ENCODE measurements at places on chromosomes 4 and X.

DNA sequence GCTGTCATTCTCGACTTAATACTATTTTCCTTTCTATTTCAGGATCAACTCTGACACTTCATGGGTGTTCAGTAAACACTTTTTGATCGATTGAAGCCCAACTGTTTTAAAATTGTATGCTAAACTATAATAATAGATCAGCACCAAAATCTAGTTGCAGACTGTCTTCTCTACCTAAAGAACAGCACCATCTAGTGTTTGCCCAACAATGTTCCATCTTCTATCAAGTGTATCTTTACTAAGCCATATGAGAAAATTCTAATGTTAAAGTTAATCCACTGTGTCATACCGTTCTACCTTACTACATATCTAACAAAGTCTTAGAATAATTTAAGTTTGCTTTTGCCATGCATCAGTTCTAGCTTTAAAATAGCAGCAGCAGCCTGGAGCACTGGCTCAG, 113.0 kb upstream of the PRDX4 start:
- DNase-seq: no peak

- DNase-seq: no peak
Measured at GRCh38 chr4:173410079-173410478, 11.2 kb upstream of the SCRG1 start.

DNA sequence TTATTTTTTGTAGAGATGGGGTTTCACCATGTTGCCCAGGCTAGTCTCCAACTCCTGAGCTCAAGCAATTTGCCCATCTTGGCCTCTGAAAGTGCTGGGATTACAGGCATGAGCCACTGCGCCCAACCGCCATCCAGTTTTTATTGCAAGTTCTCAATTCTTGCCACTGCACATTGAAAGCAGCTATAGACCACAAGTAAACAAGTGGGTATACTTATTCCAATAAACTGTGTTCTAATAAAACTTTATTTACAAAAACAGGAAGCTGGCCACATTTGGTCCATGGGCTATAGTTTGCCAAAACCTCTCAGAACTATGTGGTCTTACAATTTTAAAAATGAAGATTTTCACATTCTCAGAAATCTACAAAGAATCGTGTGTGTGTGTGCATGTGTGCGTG, 313.6 kb upstream of the RASGEF1B start:
- no peak for DNase-seq

DNA sequence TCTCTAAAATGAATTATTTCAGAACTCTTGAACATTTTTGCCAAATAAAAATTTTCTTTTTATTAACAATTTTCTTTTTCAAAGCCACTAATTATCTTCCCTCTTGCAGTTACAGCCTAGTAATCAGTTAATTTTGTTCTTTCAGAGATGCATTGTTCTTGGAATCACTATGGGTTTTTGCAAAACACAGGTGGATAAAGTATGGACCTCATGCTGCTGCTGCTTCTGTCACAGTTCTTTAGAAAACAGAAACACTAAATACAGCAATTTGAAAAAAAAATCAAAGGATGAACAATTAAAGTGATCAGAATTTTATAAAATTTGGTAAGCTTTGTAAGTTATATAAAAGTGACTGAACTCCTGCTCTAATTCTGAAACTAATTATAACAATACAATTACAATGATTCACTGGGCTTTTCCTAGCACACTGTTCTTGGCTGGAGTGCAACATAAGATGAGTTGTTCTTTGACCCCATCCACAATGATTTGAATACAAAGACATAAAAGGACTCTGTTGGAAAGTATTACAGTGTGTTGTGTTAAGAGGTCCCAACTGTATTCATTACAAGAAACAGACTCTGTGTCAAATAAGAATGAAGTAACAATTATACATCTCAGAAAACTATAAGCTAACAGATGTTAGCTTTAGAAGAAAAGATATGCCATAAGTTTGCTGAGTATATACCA, 59.4 kb upstream of the GK2 start:
- no peak for DNase-seq

GRCh38 chr4:173698557-173699262, 168.7 kb upstream of the HAND2 start:
- no peak for DNase-seq

DNA sequence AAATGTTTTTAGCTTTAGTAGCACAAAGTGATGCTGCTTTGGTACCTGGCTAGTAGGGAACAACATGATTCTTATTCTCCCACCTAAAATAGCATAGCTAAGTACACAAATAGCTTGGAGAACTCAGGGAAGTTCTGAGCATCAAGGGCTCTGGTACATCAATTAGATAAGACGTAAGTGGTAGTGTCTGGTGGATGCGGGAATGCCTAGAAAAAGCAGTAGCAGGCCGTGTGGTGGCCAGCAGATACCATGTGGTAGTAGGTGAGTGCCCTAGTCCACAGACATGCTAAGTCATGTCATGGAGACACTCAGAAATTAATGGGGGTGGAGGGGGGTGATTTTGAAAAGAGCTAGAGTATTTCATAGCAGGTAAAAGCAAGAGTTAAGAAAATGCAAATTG, 347.3 kb upstream of the NOCT start:
- no peak for DNase-seq

DNA sequence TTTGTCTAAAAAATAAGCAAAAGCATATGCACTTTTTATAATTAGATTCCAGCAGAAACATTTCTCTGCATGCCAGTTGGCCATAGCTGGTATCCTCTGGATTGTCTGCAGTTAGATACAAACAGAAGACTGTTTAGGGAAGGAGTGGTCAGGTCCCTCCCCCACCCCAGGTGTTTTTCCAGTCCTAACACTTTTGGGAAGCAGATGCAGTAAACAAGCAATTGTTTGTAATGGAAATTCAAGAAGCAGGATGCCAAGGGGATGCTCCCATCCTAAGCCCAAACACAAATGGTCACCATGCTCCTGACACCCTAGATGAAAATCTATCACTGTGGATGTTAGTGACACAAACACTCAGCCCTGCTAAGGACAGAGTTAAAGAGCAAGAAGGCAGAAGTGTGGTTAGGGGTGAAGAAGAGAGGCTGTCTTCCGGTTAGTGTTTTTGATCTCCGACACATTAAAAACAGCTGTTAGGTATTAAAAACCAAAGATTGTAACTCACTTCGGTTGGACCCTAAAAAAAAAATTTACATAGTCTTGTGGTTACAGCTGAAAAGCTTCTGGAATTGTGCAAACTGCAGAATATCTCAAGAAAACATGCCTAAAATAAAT, 7.9 kb downstream of the LEF1 start:
- DNase-seq: no peak

GRCh38 chrX:51825436-51825835, 68.0 kb upstream of the MAGED1 start:
- DNase-seq: no peak

GRCh38 chr4:127533028-127533700, 99.6 kb upstream of the INTU start:
- DNase-seq: peak; percentile 67

- DNase-seq: no peak
Measured at GRCh38 chr4:154018659-154019058, 229.8 kb upstream of the SFRP2 start.

GRCh38 chrX:124862301-124862700, 457.4 kb upstream of the TEX13C start:
- DNase-seq: no peak

DNA sequence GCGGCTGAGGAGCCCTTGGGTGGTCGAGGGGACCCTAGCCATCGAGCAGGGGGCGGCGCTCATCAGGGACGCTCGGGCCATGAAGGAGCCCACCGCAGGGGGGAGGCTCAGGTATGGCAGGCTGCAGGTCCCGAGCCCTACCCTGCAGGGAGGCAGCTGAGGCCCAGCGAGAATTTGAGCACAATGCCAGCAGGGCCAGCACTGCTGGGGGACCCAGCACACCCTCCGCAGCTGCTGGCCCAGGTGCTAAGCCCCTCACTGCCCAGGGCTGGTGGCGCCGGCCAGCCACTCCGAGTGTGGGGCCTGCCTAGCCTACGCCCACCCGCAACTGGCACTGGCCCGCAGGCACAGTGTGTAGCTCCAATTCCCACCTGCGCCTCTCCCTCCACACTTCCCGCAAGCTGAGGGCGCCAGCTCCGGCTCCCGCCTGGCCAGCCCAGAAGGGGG, 325.4 kb upstream of the FRG1 start:
- DNase-seq: no peak

GRCh38 chr4:6875431-6875831, 34.2 kb upstream of the TBC1D14 start:
- DNase-seq: no peak

- no peak for DNase-seq
Measured at GRCh38 chr4:155529272-155529671, 137.4 kb upstream of the GUCY1A1 start.

- DNase-seq: no peak
Measured at GRCh38 chr4:105469736-105470135, 4.1 kb downstream of the PPA2 start.

- no peak for DNase-seq
Measured at GRCh38 chr4:61520166-61520565, 320.0 kb downstream of the ADGRL3 start.

DNA sequence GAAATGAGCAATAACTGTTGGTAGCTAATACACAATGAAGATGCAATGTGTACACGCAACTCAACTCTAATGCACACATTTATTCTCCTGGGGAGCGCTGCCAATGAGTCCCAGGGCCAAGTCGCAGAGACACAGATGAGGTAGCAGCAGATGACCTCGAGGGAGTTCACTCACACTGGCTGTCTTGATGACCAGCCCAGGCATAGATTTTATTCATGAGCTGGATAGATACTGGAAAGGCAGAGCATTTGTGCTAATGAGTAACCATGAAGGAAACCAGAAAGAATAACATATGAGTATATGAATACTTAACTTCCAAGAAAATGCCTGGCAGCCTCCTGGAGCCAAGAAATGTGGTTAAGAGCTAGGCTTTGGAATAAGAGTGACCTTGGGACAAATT, 42.3 kb downstream of the RASL11B start:
- no peak for DNase-seq

- no peak for DNase-seq
Measured at GRCh38 chr4:184848510-184848909, 22.7 kb upstream of the ACSL1 start.

- no peak for DNase-seq
Measured at GRCh38 chrX:53190363-53190960, 34.5 kb downstream of the KDM5C start.

GRCh38 chrX:44245733-44246132, 97.7 kb downstream of the EFHC2 start:
- DNase-seq: no peak

DNA sequence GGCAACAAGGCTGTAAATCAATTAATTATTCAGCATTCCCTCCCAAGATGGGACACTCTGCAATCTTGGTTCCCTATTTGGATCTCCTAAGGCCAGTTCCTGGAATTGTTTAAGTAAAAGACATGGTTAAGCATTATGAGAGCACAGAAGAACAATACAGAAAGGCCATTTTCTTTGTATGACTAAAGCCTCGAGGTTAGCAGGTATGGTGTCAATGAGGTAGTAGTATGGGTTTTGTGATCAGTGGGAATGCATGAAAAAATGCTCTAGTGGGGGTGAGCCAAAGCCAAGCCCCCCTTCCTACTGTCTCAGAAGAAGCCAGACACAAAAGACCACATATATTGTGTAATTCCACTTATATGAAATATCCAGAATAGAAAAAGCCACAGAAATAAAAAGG, 61.7 kb upstream of the S100G start:
- no peak for DNase-seq

GRCh38 chrX:118049713-118050112, 66.9 kb downstream of the KLHL13 start:
- no peak for DNase-seq

GRCh38 chrX:72314881-72315280, 9.2 kb upstream of the CITED1 start:
- no peak for DNase-seq

- no peak for DNase-seq
Measured at GRCh38 chrX:154724993-154725756, 25.7 kb downstream of the GAB3 start.

DNA sequence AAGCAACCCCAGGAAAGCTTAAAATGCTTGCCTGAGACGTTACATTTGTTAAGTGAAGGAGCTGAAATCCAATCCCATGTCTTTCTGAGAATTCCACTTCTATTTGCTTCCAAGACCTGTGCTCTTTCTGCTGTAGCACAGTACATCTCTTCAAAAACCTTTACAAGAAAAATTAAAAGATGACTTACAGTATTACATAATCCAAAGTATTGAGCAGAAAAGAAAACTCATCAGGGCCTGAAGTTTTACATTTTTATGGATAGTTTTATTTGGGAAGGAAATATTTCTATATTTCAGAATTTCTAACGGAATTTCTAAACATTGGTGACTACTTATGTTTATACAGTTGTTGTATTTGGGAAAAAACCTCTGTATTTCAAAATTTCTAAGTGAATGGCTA, 276.3 kb downstream of the TENM3 start:
- no peak for DNase-seq

DNA sequence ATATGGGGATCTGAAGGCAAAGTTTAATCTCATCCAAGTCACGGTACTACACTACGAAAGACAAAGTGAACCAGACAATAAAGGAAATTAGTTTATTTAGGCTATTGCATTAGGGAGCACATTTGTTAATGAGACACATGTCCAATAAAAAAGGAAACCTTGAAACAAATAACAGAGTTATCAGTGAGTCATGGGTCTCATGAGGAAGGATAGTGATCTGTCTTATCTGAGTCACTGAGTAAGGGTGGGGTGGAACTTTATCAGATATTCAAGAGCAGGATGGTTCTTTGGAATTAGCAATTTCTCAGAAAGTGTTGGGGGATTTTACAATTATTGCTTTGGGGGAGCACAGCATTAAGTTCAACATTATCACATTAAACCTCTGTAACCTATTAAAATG, 188.9 kb upstream of the IL1RAPL1 start:
- DNase-seq: no peak

DNA sequence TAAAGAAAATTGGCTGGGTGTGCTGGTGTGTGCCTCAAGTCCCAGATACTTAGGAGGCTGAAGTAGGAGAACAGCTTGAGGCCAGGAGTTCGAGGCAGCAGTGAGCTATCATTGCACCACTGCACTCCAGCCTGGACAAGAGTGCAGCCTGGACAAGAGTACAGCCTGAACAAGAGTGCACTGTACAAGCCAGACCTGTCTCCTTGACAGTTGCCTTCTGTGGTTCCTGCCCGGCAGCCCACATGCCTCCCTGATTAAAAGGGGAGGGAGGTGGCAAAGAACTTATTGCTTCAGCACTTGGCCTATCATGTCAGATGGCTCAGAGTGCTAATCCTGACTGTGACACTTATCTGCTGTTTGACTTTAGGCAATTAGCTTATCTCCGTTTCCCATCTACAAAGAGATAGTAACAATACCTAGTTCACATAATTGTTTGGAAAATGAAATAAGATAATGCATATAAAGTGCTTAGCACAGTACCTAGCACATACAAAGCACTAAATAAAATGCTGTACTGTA, 249.1 kb downstream of the DCLK2 start:
- no peak for DNase-seq

GRCh38 chrX:572538-573124, 58.0 kb upstream of the SHOX start:
- DNase-seq: no peak
